ENCODE measurements at places on chromosomes 11 and 22.

GRCh38 chr11:75337195-75337654 lies 14.2 kb downstream of the ARRB1 start:
- peaks cover 75% of the 10 kb centered on the region for H3K4me1 ChIP-seq
- H3K27ac ChIP-seq, result peak overlapping the region; percentile 84
- H3K4me3 ChIP-seq, result no peak overlapping the region
- H3K27me3 ChIP-seq, result no peaks in the 10 kb centered on the region
- peak; percentile 31 for DNase-seq

DNA sequence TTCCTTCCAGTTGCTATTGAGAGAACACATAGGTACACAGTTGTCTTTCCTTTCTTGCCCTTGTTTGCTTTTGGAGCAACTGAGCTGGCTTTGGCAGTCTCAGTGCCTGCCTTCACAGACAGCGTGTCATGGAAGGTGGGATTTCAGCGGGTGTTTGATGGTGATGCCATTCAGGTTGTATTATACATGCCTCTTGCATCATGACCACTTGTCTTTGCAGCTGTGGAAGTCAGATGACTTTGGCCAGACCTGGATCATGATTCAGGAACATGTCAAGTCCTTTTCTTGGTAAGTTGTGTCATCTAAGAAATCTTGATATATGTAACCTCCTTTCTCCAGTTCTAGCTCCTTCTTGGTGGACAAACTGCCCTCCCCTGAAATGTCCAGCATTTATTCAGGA lies 37.1 kb upstream of the SORL1-AS1 start:
- H3K27me3 ChIP-seq, result no peaks in the 10 kb centered on the region
- H3K36me3 ChIP-seq, result peaks cover 17% of the 10 kb centered on the region
- peaks cover 44% of the 10 kb centered on the region for H3K4me1 ChIP-seq
- H3K27ac ChIP-seq, result no peak overlapping the region
- no peak overlapping the region for H3K4me3 ChIP-seq

DNA sequence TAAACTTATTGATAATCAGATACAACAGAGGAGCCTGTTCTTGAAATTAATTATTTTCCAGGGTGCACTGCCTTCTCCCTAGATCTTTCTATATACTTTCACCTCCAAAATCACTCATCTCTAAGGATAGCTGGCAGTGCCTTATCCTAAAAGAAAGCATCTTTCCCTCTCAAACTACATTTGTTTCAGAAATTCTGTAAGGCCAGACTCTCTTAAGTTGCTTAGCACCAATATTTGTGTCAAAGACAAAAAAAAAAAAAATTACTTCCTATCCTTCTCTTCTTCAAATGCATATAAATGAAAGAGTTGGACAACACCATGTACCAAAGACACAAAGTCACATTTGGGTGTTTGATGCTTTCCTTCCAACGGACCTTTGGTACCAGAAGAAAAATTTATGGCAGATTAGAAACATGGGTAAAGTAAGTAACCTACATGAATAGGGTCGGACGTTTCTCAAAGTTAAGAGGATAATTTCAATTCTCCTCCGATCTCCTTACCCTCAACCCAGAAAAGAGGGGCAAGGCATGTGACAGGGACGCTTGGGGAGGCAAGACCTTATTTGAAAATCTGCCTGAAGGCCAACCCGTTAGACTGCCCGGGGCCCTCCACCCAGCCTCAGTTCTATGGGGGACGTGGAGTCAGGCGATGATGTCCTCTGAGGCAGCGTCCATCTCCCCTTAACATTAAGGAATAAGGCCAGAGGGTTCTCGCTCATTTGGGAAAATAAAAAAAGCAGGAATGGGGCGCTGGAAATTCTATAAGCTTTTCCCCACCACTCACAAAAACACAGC lies 66.3 kb downstream of the ETS1 start:
- peaks cover 75% of the 10 kb centered on the region for H3K4me1 ChIP-seq
- H3K27me3 ChIP-seq, result no peaks in the 10 kb centered on the region
- peak overlapping the region; percentile 95 for H3K27ac ChIP-seq
- H3K36me3 ChIP-seq, result peaks cover 53% of the 10 kb centered on the region

GRCh38 chr11:1072116-1072820 lies 2.4 kb upstream of the MUC2 start:
- no peak for DNase-seq
- H3K36me3 ChIP-seq, result no peaks in the 10 kb centered on the region
- H3K27me3 ChIP-seq, result peaks cover 9% of the 10 kb centered on the region
- no peak overlapping the region for H3K27ac ChIP-seq

DNA sequence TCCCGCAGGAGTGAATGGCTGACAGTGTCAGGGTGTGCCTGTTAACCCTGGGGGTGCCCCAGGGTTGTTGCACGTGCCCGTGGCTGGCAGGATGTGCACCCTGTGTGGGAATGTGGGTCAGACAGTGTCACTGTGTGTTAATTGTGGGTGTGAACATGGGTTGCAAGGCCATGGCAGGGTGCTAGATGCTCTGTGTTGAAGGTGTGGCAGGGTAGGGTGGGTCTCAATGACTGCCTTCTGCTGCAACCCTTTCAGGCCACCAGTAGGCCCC lies 8.3 kb downstream of the RIN1 start:
- H3K4me1 ChIP-seq, result peaks cover 25% of the 10 kb centered on the region
- H3K27ac ChIP-seq, result no peak overlapping the region
- H3K36me3 ChIP-seq, result no peaks in the 10 kb centered on the region
- no peak overlapping the region for H3K4me3 ChIP-seq
- H3K27me3 ChIP-seq, result peaks cover 3% of the 10 kb centered on the region

DNA sequence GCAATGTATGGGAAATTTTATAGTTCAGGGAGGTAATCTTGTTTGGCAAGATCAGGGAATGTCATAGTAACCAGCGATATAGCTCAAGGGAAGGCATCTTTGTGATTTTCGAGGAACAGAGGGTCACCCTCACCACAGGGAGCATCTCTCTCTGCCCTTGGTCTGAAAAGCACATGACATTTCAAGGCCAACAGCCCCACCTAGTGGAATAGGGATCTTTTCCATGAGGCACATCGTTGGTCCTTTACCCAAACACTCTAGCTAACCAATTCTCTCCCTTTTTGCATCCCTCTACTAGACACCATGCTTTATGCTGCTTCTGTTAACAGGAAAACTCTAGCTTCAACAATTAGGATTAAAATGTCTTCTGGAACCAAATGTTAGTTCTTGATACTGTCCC lies 179.0 kb downstream of the GRM5 start:
- H3K4me3 ChIP-seq, result no peak overlapping the region
- no peak overlapping the region for H3K27ac ChIP-seq
- H3K36me3 ChIP-seq, result peaks cover 10% of the 10 kb centered on the region

DNA sequence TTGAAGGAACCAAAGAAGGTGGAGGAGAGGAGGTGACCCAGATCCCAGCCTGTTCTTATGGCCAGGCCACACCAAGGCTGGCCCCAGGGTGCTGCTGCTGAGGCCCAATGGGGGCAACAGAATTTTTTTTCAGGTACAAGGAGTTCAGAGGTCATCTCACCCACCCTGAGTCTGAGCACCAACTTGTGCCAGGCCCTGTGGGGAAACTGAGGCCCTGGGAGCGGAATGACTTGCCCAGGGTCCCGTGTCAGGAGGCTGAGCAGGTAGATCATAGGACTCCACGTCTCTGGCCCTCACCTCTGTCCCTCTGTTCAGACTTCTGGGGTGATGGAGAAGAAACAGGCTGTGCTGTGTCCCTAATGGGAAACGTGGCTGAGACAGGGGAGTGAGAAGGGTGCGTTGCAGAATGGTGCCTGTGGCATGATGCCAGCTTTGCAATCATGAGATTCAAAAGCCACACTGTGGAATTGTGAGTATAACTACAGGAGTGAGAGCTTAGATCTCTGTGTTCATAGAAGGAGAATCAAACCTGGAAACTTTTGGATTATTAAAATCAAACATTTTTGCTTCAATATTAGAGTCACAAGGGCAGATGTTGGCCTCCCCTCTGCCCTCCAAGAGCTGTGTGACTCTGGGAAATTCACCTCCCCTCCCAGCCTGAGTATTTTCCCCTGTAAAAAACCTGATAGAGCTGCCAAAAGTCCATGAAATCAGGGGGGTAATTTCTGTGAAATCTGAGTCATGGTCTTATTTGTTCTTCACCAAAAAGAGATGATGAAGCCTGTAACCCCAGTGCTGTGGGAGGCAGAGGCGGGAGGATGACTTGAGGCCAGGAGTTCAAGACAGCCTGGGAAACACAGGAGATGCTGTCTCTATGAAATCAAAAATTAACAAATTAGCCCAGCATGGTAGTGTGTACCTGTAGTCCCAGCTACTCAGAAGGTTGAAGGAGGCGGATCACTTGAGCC lies 874 bp downstream of the APOL1 start:
- H3K36me3 ChIP-seq, result peaks cover 12% of the 10 kb centered on the region
- peak overlapping the region; percentile 93 for H3K4me3 ChIP-seq
- no peak for DNase-seq
- peak overlapping the region; percentile 99 for H3K27ac ChIP-seq

DNA sequence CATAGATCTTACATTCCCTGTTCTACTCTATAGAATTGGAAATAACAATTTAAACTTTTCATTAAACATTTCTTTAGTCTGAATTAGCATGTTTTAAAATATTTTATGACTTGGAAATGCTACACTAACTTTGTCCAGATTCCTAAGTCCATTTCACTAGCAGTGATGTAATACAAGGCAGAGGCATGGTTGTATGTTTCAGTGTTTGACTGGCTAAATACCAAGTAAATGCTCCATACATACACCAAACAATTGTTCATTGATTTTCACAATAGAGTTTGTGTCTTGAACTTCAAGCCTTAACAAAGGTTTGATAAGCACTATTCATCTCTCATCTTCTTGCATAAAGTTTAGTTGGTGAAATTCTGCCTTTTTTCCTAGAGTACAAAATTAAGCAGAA lies 13.5 kb downstream of the ZBED5 start:
- H3K27me3 ChIP-seq, result no peaks in the 10 kb centered on the region
- DNase-seq, result no peak
- no peak overlapping the region for H3K4me3 ChIP-seq

GRCh38 chr11:129077191-129077590 lies 114.9 kb downstream of the ARHGAP32 start:
- H3K4me1 ChIP-seq, result no peaks in the 10 kb centered on the region
- peaks cover 12% of the 10 kb centered on the region for H3K36me3 ChIP-seq
- H3K4me3 ChIP-seq, result no peak overlapping the region
- no peak overlapping the region for H3K27ac ChIP-seq
- DNase-seq, result no peak

DNA sequence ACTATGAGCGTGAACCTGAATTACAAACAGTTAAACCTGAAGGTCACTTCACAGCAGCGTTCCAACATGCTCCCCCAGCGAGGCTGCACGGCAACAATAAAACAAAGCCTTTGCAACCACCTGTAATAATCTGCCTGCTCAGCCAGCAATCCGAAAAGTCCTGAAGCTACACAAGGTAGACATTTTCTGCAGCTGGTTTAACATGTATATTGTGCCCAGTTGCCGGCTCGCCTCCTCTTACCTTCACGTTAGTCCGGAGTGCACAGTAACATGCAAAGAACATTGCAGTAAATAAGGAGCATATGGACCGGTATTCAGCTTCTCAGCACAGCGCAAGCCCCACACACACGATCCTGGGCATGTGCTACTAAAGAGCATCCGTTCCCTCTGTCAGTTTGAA lies 704.3 kb downstream of the DLG2 start:
- no peaks in the 10 kb centered on the region for H3K4me1 ChIP-seq
- H3K27me3 ChIP-seq, result no peaks in the 10 kb centered on the region

GRCh38 chr22:44026066-44026629 lies 2.0 kb downstream of the PARVB start:
- peaks cover 12% of the 10 kb centered on the region for H3K27me3 ChIP-seq
- no peaks in the 10 kb centered on the region for H3K36me3 ChIP-seq
- peak overlapping the region; percentile 88 for H3K27ac ChIP-seq

- peaks cover 8% of the 10 kb centered on the region for H3K4me1 ChIP-seq
- DNase-seq, result no peak
- H3K27me3 ChIP-seq, result peaks cover 33% of the 10 kb centered on the region
- no peak overlapping the region for H3K27ac ChIP-seq
- peaks cover 7% of the 10 kb centered on the region for H3K36me3 ChIP-seq
- H3K4me3 ChIP-seq, result peak overlapping the region; percentile 12
Observed at GRCh38 chr11:72668629-72669347, 5.4 kb downstream of the PDE2A start.

- H3K27ac ChIP-seq, result peak overlapping the region; percentile 45
- peaks cover 11% of the 10 kb centered on the region for H3K36me3 ChIP-seq
- H3K27me3 ChIP-seq, result no peaks in the 10 kb centered on the region
- peaks cover 7% of the 10 kb centered on the region for H3K4me1 ChIP-seq
- no peak overlapping the region for H3K4me3 ChIP-seq
Observed at GRCh38 chr22:31451709-31452571, 37.7 kb downstream of the EIF4ENIF1 start.

GRCh38 chr11:69486056-69486772 lies 4.8 kb downstream of the LINC01488 start:
- peaks cover 2% of the 10 kb centered on the region for H3K27me3 ChIP-seq
- no peaks in the 10 kb centered on the region for H3K4me1 ChIP-seq
- no peak overlapping the region for H3K27ac ChIP-seq
- no peak overlapping the region for H3K4me3 ChIP-seq
- H3K36me3 ChIP-seq, result no peaks in the 10 kb centered on the region
- DNase-seq, result no peak

DNA sequence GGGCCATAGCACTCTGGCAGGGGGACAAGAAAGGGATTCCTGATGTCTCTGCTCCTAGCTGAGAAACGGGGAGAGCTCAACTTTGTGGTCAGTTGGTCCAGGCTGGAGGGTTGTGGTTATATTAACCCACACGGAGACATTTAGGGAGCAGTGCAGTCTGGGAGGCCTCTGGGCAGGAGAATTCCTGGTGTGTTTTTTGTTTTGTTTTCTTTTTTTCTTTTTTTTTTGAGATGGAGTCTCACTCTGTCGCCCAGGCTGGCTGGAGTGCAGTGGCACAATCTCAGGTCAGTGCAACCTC lies 88.0 kb upstream of the SHISAL1 start:
- no peaks in the 10 kb centered on the region for H3K36me3 ChIP-seq
- H3K27ac ChIP-seq, result no peak overlapping the region
- no peak for DNase-seq

- no peak overlapping the region for H3K4me3 ChIP-seq
- H3K27me3 ChIP-seq, result peaks cover 9% of the 10 kb centered on the region
- no peaks in the 10 kb centered on the region for H3K36me3 ChIP-seq
- no peaks in the 10 kb centered on the region for H3K4me1 ChIP-seq
- no peak overlapping the region for H3K27ac ChIP-seq
Observed at GRCh38 chr11:87440076-87440770, 402.5 kb downstream of the TMEM135 start.

DNA sequence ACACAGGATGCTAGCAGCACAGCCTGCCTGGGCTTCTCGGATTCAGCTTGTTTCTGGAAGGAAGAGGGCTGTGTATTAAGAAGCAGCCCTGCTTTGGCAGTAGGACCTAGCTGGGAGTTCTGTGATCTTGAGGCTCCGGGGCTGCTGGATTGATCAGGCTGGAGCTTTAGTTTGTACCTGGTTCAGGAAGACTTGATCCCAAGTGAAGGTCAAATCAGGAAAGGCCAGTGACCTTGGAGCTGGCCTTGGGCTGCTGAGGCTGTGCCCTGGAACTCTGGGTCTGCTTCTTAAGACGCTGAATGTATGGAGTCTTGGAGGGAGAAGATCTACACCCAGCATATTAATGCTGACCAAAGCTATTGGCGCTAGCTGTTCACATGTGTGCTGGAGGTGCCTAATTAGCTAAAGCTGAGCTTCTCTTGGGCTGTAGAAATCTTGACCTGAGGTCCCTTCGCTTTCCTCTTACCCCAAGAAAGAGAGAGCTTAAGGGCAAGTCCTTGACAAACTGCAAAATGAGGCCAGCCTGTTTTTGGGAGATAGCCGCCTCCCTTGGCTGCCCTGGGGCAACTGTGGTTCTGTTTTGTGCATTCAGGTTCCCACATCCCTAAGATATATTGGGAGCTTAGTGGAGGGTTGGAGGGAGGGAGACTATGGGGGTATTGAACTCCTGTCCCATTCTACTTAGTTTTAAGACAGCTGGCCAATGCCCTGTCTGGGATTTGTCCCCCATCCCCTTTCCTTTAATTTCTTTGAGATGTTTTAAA lies 135.9 kb downstream of the DBX1 start:
- H3K27me3 ChIP-seq, result peaks cover 4% of the 10 kb centered on the region
- no peak for DNase-seq
- no peaks in the 10 kb centered on the region for H3K4me1 ChIP-seq
- H3K27ac ChIP-seq, result no peak overlapping the region
- no peak overlapping the region for H3K4me3 ChIP-seq
- no peaks in the 10 kb centered on the region for H3K36me3 ChIP-seq

All from natural killer cell treated with Interleukin-12 subunit alpha and Interleukin-12 subunit beta and Interleukin-15 and Interleukin-18, amount 100 ng/mL, for 72 hours (primary cell).